ENCODE measurements at places on chromosomes 5 and 9. TPM values are rescaled to one million over a fixed set of nuclear protein-coding genes. Genes with fewer than 3 reads are reported as not detected.

The BARHL1 gene
- polyA plus RNA-seq = not detected

The IL9 gene
- polyA plus RNA-seq = not detected

The FRMD3 gene
- polyA plus RNA-seq = 55.9 TPM

The SDHA gene
- polyA plus RNA-seq = 160 TPM

The RNF183 gene
- not detected for polyA plus RNA-seq

The TAF11L5 gene
- polyA plus RNA-seq = not detected

The ENG gene
- 22.1 TPM for polyA plus RNA-seq

The ZNF79 gene
- polyA plus RNA-seq = 2.8 TPM

The RPS14 gene
- polyA plus RNA-seq = 3,049 TPM

The SAXO1 gene
- not detected for polyA plus RNA-seq

The SPATA31A3 gene
- not detected for polyA plus RNA-seq

The FAT2 gene
- polyA plus RNA-seq = not detected

The LCP2 gene
- polyA plus RNA-seq = 1.8 TPM

The STKLD1 gene
- 0.46 TPM for polyA plus RNA-seq

The CDH12 gene
- polyA plus RNA-seq = not detected

The PCDHGB7 gene
- polyA plus RNA-seq = 1.1 TPM

The CENPH gene
- polyA plus RNA-seq = 3.1 TPM

The GRIN3A gene
- not detected for polyA plus RNA-seq

The SNCB gene
- 0.38 TPM for polyA plus RNA-seq

The PCYOX1L gene
- polyA plus RNA-seq = 0.70 TPM

The FOXD4L4 gene
- not detected for polyA plus RNA-seq

The INSL4 gene
- 0.01 TPM for polyA plus RNA-seq

The C5 gene
- polyA plus RNA-seq = 0.13 TPM

The FAM200C gene
- 8.5 TPM for polyA plus RNA-seq

The IL3 gene
- not detected for polyA plus RNA-seq

The SLC1A3 gene
- 9.6 TPM for polyA plus RNA-seq

The IFNA2 gene
- not detected for polyA plus RNA-seq

The ATP10B gene
- polyA plus RNA-seq = 0.01 TPM

The MYORG gene
- polyA plus RNA-seq = 38.6 TPM

The WNK2 gene
- 11.9 TPM for polyA plus RNA-seq

The ACOT12 gene
- not detected for polyA plus RNA-seq

The FST gene
- polyA plus RNA-seq = 2.4 TPM

The PCDHB4 gene
- 0.80 TPM for polyA plus RNA-seq

The SPINK1 gene
- 24.1 TPM for polyA plus RNA-seq

The PRSS3 gene
- polyA plus RNA-seq = not detected
